ENCODE measurements at places on chromosomes 3 and 15. TPM values are rescaled to one million over a fixed set of nuclear protein-coding genes. Genes with fewer than 3 reads are reported as not detected.

DNA sequence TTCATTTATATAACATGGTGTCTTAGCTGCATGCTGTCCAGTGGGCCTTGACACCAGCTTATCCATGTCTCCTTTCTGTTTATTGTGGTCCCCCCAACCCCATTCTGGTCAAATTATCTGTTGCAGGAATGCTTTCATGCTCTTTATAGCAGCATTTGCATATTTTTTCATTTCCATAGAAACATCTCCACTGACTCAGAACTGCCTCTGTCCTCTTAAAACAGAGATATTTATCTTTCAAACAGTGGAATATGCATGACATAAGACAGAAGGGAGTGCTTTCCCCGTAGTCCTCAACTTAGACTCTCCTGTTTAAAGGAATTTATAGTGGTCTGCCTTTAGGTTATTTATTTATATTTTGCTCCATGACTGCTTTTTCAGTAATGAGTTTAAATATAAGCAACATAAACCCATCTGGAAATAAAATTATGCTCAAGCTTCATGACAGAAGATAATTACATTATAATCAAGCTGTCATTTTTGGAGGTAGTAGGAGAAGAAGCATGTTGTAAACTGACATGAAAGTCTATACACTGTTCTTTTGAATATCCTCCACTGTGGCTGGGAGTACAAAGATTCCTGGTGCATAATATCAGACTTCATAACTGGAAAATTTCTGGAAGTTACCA lies 179.5 kb upstream of the CD96 start:
- no peak for DNase-seq

DNA sequence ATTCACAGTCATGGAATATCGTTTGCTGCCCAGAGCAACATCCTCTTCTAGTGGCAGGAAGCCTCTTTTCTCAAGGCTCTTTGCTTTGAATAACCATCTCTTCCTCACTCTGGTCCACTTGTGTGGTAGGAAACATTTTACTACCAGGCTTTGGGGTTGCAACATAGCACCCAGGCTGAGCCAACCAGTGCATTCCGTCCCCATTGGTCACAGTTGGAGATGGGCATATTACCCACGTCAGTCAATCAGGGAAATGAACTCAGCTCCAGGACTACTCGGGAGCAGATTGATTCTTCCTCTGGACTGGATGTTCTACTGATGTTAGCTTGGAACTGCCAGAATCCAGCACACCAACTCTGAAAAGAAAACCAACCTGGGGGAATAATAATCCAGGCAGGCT lies 4.2 kb upstream of the PEX5L start:
- DNase-seq, result no peak

GRCh38 chr3:150414959-150415358 lies 6.9 kb downstream of the TSC22D2 start:
- DNase-seq, result no peak

DNA sequence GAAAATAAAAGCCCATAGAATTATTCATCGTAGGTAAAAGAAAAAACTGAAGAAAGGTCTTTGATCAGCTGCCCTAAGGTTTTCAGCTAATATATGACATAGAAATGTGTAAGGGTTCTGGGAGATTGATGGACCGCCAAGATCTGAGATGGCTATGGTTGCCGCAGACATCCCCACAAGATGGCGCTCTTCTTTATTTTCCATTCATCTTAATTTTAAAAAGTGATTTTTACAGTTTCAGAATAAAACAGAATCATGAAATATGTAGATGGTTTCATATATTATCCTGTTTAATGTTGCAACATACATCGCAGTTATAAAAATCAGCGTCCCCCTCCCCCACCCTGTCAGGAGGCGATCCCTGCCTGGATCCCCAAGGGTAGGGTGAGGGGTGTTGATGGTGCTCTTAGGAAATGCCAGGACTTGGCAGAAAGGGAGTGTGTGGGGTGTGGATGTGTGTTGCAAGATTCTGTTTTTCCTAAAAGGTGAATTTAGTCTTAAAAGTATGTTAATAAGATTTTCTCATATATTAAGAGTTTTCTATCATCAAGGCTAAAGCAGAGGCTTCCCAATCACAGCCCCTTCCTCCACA lies 68.8 kb downstream of the ANXA2 start:
- DNase-seq, result no peak

DNA sequence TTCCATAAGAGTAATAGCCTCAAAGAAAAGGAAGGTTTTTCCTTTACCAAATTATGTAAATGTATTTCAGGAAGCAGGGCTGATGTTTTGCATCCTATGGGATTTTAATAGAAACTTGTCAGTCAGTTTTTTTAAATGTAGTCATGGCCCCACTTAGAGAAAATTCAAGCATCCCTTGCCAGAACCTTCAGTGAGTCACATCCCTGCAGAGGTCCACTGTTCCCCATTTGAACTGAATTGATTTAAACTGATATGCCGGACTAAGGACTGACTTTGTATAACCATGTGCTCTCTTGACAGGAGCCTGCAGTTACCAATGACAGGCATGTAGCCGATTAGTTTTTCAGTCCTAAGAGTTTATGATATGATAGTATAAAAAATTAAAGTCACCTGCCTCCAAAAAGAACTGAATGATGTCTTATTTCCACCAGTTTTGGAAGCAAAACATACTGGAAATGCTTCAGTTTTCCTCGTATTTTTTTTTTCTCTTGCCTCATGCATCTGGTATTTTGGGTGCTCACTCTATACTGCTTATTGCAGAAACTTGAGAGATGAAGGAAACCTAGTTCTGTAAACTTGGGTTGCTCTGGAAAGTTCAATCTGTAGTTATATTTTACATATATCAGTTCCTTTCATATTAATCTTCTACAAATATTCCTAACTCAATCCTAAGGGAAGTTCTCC lies 30.7 kb downstream of the LRTM1 start:
- no peak for DNase-seq

DNA sequence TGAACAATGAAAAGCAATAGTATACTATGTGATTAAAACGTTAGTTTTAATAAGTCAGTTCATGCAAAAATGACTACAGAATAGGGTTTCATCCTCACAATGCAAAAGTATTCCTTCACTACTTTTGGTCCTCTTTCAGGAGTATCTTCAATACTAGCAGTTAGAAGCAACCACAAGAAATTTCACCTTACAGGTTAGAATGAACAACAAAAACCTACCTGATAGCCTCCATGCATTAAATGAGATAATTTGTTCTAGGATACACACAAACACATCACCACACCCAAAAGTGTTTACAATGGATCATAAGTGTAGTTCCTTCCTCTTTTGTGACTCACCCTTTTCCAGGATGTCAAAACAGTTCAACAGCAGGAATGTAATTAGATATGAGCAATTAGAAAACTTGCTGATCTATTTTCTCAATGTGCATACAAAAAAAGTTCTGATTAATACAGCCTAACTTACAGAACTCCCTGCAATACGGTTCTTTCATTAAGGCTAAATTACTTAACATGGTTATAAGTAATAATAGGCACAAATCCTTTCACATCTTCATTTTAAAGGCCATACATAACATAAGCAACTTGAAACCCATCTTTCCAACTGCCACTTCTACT lies 21.6 kb downstream of the UACA start:
- no peak for DNase-seq

GRCh38 chr3:152737021-152737908 lies 97.7 kb upstream of the P2RY1 start:
- no peak for DNase-seq

GRCh38 chr3:133943639-133944141 lies 48.0 kb upstream of the RAB6B start:
- DNase-seq, result no peak

GRCh38 chr3:69521286-69521685 lies 135.4 kb upstream of the FRMD4B start:
- DNase-seq, result no peak

DNA sequence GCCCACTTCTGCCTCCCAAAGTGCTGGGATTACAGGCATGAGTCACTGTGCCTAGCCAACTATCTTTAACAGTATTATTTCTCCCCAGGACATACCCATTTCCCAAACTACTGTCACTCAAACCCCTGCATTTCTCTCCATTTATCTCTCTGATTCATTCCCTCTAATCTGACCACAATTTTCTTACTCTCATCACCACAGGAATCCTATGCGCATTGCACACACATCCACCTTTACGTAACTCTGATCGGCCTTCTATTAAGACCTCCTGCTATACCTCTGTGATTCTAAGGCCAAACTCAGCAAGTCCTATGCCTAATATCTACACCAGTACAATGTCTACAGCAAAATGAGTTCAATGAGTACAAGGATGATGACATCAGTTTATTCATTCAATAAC lies 235.0 kb downstream of the ULK4 start:
- DNase-seq, result no peak

DNA sequence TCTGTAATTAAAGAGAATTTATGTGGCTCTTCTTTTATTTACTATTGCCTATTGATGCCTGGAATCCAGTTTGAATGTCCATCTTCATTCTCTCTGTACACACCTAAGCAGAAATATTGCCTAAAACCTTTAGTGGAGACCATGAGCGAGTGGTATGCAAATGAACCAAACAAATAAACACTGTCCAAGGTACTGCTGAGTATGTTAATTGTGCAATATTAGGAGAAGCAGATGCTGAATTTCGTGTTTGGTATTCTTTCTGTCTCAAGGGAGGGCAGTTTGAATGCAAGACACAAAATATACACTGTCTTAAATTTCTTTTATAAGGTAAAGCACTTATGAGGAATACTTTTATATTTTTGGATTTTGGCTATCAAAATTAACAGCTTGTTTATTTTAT lies 440.9 kb downstream of the RBMS3 start:
- no peak for DNase-seq

DNA sequence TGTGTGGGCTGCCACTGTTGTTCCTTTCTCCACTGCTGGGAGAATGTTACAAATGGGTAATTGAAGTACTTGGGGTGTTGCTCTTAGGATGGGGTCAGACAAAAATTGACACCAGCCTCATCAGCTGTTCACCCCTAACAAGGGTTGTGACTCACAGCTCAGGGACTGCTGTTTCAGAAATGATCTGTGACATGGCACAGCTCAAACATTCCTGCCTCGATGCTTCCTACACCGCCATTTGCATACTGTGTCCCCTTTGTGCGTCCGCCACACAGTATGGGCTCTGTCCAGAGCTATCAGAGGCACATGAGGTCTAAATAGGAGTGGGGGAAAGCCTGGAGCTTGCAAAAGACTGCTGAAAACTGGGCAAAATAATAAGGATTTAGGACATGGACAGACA lies 43.9 kb downstream of the CCNL1 start:
- no peak for DNase-seq

GRCh38 chr15:73987250-73987649 lies 4.8 kb downstream of the STOML1 start:
- no peak for DNase-seq

GRCh38 chr15:65434201-65434600 lies 11.5 kb upstream of the IGDCC4 start:
- DNase-seq, result no peak

DNA sequence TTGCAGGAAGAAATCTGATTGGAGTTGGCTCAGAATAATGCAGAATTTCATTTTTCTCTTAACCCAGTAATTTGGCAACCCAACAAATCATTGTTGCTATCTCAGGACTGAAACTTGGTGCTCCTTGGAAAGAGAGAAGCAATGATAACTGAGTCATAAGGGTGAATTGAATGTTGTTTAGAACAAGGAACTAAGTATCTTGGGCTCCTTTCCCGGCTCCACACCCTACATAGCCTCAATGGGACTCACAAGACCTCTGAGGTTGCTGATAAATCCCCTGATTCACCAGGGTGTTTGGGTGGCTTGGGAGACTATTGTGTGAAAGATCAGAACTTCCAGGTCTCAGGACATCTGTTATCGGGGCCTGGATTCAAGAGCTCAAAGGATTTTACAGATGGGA lies 7.8 kb upstream of the RAB8B start:
- no peak for DNase-seq

- no peak for DNase-seq
Measured at GRCh38 chr3:114332342-114333179, 38.7 kb downstream of the TIGIT start.

DNA sequence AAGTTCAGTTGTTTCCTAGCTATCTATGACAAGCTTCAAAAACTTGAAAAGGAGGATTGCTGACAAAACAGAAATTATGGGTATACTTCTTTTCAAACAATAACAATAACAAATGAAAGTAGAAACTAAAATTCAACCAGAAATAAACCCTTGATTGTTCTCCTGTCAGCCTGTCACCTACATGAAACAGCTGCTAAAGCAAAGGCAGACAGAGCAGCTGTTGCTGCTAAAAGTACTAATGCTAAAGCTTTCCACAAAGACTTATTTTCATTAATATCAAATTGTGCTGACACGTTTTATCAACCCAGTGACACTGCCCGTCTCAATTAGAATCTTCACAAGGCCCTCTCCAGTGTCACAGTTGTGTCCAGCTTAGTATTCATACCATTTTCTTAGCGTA lies 533.2 kb upstream of the GBE1 start:
- DNase-seq, result no peak

- peak; percentile 79 for DNase-seq
Measured at GRCh38 chr15:71411538-71412482, 296.5 kb downstream of the THSD4 start.

GRCh38 chr3:107525644-107526305 lies 3.0 kb downstream of the BBX start:
- no peak for DNase-seq

- no peak for DNase-seq
Measured at GRCh38 chr15:59817834-59818233, 128.7 kb upstream of the BNIP2 start.

- DNase-seq, result no peak
Measured at GRCh38 chr15:88518903-88519302, 27.6 kb downstream of the DET1 start.

GRCh38 chr3:111593666-111594065 lies 1.5 kb downstream of the ZBED2 start:
- DNase-seq, result no peak

DNA sequence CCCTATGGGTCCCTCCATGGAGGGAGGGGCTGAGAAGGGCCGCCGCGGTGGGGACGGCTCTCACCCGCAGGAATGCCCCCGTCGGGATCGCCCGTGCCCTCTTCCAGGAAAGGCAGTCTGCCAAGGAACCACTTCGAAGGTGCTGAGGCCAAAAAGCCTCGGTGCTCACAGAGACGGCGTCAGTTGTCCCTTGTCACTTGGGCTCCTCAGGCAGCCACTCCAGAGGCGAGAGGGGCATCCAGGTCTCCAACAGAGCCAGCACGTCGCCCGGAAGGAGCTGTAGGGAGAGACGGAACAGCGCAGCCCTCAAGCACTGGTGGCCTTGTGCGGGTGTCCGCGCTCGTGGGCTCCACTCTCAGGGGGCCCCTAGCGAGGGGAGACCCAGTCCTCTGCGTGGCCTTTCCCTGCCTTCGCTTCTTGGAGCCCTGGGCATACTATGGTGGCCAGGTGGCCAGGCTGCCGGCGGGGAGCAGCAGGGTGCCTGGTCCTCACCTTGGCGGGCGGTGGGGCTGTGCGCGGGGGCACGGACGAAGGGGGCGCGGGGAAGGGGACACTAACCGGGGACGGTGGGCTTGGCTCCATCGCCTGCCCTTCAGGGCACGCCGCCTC lies 994 bp downstream of the MESP1 start:
- no peak for DNase-seq

ZWILCH gene
- polyA plus RNA-seq, result 27.2 TPM

TAMM41 gene
- 26.3 TPM for polyA plus RNA-seq

LTK gene
- polyA plus RNA-seq, result 2.2 TPM

COPG1 gene
- polyA plus RNA-seq, result 148 TPM

PYGO1 gene
- 15.7 TPM for polyA plus RNA-seq

CCR3 gene
- polyA plus RNA-seq, result not detected

CDC25A gene
- 12.3 TPM for polyA plus RNA-seq

PTPN9 gene
- 45.4 TPM for polyA plus RNA-seq

KCNH8 gene
- 1.7 TPM for polyA plus RNA-seq
